ENCODE measurements at places on chromosomes 1 and 21.

DNA sequence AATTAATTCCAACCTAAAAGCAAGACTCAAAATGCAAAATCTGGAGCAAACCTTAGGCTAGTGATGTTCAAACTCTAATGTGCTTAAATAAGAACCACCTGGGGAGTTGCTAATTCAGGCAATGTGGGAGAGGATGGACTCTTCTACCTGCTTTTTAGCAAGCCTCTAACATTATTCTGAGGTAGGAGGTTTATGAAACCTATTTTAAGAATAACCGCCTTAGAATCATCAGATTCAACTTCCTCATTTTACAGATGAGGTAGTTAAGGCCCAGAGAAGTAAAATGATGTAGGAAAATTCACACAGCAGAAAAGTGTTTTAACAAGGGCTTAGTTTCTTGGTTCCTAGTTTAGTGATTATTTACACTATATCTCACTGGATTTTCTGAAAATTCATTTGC, 8.6 kb upstream of the NTNG1 start:
- DNase-seq, result no peak

GRCh38 chr1:89896105-89896942, 75.5 kb downstream of the LRRC8D start:
- DNase-seq, result no peak

DNA sequence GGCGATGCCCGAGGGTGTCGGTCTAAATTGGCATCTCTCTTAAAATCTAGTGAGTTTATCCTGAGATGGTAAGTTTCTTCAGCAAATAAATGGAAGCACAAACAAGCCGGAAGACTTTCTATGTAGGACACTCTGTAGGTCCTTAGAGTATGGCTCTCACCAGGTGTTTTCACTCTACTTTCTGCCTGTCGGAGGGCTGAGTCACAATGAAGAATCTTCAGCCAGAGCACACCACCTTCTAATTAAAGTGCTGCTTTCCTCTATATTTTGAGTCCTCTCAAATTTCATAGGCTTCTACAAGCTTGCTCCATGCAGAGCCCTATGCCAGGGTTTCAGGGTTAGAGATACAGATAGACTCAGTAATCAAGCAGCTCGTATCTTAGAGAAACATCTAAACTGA, 27.1 kb downstream of the KCNK1 start:
- DNase-seq, result no peak

DNA sequence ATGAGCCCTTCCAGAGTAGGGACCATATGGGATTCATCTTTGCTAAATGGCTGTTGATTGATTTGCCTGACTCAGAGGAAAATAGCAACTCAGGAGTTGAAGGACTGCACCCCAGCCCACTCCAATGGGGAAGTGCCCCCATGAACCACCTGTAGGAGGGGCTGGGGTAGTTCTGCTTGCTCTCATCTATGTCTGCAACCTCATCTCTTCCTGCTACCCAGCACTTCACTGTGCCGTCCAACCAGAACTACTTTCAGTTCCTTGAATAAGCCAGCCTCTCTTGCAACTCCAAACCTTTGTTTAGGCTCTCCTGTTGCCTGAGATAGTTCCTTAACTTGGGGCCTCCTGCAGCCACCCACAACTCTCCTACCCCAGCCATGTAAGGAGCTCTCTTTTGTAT, 26.6 kb downstream of the BEND5 start:
- no peak for DNase-seq

DNA sequence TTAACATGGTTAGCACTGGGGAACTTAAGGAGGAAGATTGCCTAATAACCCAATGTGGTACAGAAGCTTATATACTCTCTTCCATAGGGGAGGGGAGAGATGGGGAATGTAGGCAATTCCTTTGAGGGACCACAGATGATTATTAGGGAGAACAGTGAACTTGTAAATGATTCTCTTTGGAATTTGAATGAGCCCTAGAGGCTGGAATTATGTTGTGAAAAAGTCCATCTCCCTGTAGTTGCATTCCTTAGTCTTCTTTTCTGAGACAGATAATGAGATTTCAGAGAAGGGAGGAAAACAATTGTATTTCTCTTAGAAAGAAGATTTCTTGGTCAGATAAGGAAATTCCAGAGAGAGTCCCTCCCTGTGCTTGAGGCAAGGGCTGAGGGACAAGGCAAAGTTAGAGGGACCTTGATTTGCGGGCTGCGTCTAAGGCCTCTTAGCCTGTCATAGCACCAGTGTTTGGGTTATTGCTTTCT, 89.0 kb upstream of the HMCN1 start:
- no peak for DNase-seq

GRCh38 chr1:225577241-225577640, 75.7 kb downstream of the ENAH start:
- no peak for DNase-seq

DNA sequence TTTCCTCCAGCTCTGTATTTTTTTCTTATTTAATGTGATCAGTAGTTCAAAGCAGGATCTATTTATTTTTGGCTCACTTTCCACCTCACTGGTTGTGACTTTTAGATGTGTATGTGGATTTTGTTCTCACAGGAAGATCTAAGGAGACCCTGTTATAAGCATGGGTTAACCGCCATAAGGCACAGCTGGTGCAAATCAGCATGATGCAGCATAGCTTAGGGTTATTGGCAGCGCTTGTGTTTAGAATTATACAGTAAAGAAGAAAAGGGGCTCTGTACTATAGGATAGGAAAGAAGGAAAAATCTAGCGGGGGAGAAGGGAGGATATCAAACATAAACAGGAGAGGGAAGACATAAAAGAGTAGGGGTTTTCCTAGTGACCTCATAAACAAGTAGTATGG, 26.9 kb upstream of the RGL1 start:
- no peak for DNase-seq

DNA sequence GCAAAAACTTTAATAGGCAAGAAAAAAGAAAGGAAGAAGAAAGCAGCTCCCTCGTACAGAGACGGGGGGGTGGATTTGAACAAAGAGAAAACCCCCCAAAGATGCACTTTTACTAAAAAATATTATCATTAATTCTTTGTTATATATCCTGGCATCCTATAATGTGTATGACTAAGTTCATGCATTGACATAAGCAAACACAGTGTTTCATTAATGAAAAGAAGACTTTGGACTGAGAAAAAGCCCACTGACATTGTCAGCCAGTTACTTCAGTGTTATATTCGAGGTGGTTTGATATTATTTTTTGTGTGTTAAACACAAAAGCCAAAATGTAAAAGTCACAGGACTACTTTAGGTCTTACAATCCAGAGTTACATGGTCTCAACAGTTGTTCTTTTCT, 110.1 kb upstream of the DPYD start:
- DNase-seq, result no peak

Measured in pulmonary artery endothelial cell (primary cell).